ENCODE measurements at places on chromosomes 2 and 18.

DNA sequence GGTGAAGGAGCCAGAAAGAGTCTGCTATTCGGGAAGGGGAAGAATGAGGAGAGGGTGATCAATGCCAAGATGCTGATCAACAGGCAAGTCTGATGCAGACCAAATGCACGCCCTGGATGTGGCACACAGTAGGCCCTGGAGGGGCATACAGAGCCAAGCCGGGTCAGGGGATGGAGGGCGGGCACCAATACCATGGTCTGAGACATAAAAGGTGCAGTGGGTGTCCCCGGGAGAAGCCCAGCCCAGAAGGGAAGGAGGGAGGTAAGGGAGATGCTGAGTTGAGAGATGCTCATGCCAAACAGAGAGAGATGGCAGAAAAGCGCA, 66.6 kb upstream of the ID2 start:
- DNase-seq: no peak

DNA sequence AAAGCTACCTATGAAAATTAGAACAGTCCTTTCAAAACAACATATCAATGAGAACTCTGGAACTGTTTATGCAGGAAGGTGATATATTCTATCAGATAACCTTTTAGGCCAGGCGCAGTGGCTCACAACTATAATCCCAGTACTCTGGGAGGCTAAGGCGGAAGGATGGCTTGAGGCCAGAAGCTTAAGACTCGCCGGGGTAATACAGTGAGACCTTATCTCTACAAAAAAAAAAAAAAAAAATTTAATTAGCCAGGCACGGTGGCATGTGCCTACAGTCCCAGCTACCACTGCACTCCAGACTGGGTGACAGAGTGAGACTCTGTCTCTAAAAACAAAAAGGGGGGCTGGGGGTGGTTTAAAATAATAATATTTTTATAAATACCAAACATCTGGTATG, 77.9 kb downstream of the OSBPL1A start:
- DNase-seq: no peak

DNA sequence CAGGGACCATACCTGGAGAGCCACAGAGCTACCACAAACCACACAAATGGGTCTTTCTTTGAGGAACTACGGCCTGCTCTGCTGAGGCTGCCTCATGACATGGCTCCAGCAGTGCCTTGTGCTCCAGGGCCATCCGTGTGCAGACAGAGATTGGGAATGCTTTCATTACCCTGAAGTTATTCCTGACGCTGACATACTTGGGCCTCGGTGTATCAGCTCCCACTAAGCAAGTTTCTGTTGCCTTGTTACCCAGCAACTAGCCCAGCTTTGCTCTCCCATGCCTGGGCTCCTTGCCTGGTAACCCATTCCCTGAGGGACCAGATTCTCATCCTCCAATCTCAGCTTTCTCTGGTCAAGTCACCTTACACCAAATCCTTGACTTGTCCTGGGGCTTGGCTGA, 80.3 kb upstream of the FZD7 start:
- no peak for DNase-seq

- DNase-seq: no peak
These were observed 5.3 kb downstream of the KLF11 start for GRCh38 chr2:10048501-10049171.

DNA sequence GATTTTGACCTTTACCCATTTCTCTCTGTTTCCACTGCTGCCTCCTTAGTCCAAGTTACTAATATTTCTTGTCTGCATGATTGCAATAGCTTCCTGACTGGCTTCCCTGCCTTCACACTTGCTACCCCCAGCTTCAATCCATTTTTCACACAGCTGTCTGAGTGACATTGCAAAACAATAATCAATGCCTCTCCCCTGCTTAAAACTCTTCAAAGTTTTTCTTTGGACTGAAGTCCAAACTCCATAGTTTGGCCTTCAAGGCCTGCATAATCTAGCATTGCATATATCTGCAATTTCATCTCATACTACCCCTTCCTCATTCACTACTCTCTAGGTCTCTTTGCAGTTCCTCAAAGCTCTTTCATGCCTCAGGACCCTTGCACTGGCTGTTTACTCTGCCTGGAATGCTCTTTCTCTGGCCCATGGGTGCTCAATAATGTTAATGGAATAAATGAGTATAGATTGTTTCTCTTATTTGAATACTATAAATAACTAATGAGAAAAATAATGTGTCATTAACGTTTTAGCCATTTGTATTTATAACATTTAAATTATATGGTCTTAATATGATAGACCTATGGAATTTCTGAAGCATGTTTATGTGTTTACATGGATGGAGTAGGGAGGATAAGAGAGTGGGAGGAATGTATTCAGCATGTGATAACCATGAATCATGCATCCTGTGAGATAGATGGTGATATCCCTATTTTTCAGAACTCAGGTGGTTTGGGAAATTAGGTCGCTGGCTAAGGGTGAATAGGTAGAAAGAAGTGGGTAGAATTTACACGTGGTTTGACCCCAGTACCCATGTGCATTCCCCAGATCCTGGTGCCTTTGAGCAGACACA, 5.7 kb upstream of the TMEM178A start:
- no peak for DNase-seq

- no peak for DNase-seq
These were observed 62.1 kb downstream of the SMAD4 start for GRCh38 chr18:51092117-51092516.

- DNase-seq: no peak
These were observed 58.9 kb upstream of the NCOA1 start for GRCh38 chr2:24432121-24432520.

DNA sequence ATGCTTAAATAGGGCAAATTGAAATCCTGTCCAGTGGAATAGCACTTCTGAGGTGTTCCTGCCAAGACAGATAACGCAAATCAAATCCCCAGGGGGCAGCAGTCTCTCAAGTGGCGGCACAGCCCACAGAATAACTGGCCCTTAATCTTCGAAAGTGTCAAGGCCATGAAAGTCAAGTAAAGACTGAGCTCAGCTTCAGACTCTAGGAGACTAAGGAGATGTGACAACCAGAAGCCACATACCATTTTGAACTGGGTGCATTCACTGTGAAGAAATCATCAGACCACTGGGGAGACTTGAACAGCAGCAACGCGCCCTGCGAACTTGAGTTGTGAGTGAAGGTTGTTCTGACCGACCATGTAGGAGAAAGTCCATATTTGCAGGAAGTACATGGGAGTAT, 66.0 kb upstream of the ASAP2 start:
- no peak for DNase-seq

DNA sequence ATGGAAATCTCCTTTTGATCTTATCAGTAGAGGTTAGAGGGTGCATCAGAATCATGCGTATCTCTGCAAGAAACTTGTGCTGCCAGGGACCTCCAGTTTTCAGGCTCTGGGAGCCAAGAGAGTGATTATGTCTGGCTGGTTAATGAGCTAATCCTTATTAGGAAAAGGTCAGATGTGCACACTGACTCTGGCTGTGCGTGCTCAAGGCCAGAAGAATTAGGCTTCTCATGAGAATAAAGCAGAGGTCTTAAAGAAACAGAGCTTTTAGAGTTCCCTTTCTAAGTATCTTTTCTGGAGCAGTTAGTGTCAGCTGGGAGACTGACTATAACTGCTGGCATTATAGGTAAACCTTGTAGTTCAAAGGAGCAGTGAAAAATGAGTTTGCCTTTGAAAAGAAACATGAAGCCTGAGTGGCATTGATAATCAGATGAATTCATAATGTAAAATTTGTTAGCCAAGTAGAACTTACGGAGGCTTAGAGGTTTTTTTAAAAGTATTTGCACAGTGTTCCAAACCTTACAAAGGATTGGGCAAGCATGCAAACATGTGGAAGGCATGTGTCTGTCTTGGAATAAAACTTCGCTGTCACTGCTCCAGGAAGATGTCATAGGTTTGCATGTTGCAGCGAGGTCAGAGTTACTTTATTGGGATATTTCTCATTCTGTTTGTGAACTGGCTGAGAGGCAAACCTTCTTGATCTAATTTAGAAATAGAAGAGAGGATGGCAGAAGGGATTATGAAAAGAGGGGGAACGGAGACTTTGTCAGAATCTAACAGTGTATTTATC, 151.7 kb downstream of the ARHGAP28 start:
- no peak for DNase-seq

DNA sequence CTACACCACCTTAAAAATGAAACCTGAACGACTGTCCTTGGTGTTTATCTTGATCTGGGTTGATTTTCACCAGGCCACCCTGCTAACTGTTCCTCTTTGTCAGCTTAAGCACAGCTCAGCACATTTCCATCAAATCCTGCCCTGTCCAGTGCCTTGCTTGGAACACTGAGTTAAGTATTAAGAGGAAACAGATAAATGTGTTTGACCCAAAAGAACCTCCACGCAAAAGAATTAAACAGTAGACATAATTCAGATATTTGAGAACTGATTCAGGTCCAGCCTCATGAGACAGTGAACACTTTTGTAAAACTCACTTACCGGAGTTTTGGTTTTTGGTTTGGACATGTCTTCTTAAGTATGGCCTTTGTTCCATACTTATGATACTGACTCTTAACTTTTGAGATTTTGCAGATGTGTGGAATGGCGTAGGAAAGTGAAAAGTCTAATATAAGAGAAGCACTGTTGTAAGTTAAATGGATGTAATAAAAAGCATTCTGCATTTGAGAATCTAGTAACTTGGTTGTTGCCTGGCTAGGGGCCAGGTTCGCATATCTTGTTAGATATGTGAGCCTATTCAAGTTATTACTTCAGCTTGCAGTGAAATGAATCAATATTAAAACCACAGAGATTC, 88.9 kb upstream of the SERPINE2 start:
- no peak for DNase-seq

GRCh38 chr2:147916723-147917122, 71.9 kb downstream of the ACVR2A start:
- DNase-seq: no peak

GRCh38 chr2:7722212-7722910, 805.1 kb downstream of the RNF144A start:
- no peak for DNase-seq

GRCh38 chr2:74917702-74918619, 40.5 kb upstream of the POLE4 start:
- no peak for DNase-seq

GRCh38 chr2:48434101-48434500, 95.9 kb upstream of the STON1 start:
- no peak for DNase-seq

DNA sequence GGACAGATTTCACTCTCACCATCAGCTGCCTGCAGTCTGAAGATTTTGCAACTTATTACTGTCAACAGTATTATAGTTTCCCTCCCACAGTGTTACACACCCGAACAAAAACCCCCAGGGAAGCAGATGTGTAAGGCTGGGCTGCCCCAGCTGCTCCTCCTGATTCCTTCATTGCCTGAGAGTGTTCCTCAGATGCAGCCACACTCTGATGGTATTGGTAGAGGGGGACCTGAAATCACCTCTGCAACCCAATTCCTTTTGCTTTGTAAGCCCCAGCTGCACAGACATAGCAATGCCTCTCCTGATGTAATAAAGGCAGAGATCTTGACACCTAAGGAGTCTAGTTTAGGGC, 1529.8 kb downstream of the RPIA start:
- DNase-seq: no peak

DNA sequence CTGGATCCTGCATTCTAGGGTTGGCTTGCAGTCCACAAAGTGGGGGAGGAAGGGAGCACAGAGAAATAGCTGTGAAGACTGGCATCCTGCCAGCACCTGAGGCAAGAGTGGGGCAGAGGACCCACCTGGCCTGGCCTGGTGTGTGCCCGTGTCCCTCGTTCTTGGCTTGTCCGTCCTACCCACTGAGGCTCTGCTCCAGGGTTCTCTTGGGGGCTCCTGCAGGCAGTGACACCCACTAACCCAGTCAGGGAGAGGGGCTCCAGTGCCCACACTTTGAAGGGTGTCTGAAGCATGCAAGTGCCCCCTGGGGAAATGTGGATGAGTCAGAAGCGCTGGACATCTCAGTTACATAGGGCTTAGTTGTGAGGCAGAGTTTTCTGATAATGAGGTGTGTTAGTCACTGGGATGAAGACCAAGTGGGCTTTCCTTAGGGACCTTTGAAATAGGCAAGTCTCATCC, 79.4 kb downstream of the SLC4A3 start:
- DNase-seq: no peak

DNA sequence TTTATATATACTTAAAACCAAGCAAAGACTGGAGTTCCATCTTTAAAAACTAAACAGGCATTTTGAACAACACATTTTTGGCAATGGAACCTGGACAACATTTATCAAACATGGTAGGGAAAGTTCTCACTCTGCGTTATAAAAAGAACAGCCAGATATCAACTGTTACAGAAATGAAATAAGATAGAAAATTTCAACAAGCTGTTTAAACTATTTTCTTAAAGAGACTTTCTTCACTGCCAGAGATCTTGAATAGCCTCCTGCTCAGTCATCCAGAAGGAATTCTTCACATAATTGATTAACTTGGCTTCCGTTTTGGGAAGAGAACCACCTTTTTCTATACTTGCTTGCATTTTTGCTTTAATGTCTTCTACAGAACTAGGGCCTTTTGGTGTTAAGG, 166.0 kb upstream of the PIK3C3 start:
- no peak for DNase-seq

GRCh38 chr2:127094509-127095366, 12.2 kb downstream of the BIN1 start:
- no peak for DNase-seq

DNA sequence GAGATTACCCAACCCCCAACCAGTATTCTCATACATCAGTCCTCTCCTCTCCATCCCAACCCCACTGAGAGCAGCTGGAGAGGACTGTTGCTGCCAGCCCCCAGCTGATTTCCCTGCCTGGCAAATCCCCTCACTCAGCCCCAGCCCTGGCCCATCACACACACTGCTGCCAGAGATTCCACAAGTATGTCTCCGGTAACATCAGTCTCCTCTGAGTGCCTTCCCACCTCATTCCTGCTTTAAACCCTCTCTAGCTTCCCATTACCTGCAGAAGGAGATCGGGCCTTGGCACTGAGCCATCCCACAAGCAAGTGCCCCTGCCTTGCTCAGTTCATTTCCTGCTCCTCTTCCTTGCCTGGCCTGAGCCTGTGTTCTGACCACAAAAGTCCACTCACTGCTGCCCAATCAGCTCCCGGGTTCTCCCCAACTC, 50.6 kb upstream of the ZFP36L2 start:
- no peak for DNase-seq

GRCh38 chr2:120881981-120882788, 146.5 kb downstream of the GLI2 start:
- no peak for DNase-seq

GRCh38 chr2:239292959-239293774, 107.7 kb downstream of the HDAC4 start:
- no peak for DNase-seq

GRCh38 chr2:237269138-237269875, 144.7 kb downstream of the COL6A3 start:
- DNase-seq: no peak

DNA sequence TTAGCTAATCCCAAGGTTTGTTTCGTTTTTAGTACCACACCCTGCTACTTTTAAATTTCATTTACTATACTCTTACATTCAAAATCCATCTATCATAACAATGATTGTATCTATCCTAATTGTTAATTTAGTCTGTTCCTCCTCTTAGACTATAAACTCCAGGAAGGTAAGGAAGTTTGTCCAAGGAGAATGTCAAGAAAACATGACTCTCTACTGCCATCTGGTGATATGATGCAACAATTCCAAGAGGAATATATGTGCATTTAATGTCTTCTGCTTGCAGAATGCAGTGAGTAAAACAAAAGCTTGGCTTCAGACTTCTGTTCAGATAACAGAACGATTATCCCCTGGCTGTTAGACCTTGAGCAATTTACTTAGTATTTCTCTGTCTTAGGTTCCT, 1267.1 kb downstream of the LRP1B start:
- no peak for DNase-seq

- no peak for DNase-seq
These were observed 422.2 kb upstream of the FSIP2 start for GRCh38 chr2:185316383-185316782.

All from activated CD4-positive, alpha-beta T cell treated with anti-CD3 and anti-CD28 coated beads, Interleukin-2, amount 50 U/mL, for 1 hour (primary cell).